ENCODE measurements at places on chromosomes 1 and 21.

DNA sequence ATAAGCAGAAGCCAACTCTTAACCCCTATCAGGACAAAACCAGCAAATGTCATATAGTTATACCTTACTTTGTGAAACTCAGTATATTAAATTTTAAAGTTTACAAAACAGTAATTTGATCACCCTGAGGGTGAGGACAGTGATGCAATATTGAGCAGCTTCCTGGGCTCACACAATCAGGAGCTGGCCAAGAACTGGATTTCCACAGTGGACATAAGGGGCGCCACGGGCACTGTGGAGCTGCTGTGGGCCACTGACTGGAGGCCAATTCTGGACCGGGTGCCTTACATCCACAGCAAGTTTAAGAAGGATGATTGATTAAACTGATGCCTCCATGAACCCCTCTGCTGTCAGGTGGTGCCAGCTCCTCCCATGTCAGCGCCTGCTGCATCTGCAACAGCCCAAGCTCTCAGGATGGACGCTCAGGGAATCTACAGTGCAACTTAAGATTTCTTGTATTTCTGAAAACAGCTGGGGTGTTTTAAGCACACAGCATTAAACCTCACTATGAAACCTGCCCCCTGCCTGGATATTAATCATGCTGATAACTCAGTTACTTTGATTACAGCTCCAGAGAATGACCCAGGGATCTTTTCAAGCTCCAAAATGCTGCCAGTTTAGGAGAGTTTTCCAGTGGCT is 55.9 kb downstream of the TOR3A start:
- no peak for DNase-seq

- DNase-seq = no peak
These were observed 1.7 kb upstream of the LAD1 start for GRCh38 chr1:201400852-201401230.

DNA sequence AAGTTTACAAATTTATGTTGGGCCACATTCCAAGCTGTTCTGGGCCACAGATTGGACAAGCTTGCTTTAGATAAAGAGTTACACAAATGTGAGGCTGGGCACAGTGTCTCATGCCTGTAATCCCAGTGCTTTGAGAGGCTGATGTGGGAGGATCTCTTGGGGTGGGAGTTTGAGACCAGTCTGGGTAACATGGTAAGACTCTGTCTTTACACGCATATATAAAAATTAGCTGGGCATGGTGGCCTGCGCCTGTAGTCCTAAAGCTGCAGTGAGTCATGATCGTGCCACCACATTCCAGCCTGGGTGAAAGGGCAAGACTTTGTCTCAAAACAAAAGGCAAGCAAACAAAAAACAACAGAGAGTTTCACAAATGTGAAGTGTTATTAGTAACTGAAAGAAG is 5.9 kb upstream of the VCAM1 start:
- no peak for DNase-seq

GRCh38 chr21:17146426-17146825 is 366.4 kb upstream of the CXADR start:
- DNase-seq = no peak

- DNase-seq = no peak
These were observed 43.3 kb downstream of the MAB21L3 start for GRCh38 chr1:116154536-116154935.

DNA sequence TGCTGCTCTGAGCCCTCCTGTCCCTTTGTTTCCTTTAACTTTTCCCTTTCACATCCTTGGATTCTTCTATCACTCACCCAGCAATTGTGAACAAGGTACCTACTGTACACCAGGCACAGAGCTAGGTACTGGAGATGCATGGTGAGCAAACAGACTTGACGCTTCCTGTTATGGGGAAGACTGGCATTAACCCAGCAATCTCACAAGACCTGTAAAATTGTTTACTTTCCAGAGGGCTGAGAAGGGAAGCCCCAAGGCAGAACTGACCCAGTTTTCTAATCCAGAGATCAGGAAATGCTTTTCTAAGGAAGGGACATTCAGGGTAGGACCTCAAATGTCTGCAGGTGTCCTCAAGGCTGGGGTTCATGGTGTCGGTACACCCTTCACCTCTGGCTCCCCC is 171.6 kb upstream of the KAZN start:
- DNase-seq = no peak

- no peak for DNase-seq
These were observed 815.6 kb upstream of the NEGR1 start for GRCh38 chr1:73097917-73098316.

- DNase-seq = no peak
These were observed 4.4 kb downstream of the CLDN19 start for GRCh38 chr1:42735477-42736105.

All from stimulated activated CD4-positive, alpha-beta T cell treated with anti-CD3 and anti-CD28 coated beads, Interleukin-12 subunit alpha, Interleukin-12 subunit beta, amount 100 ng/mL, for 24 hours (primary cell).